CD4-positive, CD25-positive, alpha-beta regulatory T cell (primary cell): ENCODE measurements at places on chromosomes 13 and 19. TPM values are rescaled to one million over a fixed set of nuclear protein-coding genes. Genes with fewer than 3 reads are reported as not detected.

DNA sequence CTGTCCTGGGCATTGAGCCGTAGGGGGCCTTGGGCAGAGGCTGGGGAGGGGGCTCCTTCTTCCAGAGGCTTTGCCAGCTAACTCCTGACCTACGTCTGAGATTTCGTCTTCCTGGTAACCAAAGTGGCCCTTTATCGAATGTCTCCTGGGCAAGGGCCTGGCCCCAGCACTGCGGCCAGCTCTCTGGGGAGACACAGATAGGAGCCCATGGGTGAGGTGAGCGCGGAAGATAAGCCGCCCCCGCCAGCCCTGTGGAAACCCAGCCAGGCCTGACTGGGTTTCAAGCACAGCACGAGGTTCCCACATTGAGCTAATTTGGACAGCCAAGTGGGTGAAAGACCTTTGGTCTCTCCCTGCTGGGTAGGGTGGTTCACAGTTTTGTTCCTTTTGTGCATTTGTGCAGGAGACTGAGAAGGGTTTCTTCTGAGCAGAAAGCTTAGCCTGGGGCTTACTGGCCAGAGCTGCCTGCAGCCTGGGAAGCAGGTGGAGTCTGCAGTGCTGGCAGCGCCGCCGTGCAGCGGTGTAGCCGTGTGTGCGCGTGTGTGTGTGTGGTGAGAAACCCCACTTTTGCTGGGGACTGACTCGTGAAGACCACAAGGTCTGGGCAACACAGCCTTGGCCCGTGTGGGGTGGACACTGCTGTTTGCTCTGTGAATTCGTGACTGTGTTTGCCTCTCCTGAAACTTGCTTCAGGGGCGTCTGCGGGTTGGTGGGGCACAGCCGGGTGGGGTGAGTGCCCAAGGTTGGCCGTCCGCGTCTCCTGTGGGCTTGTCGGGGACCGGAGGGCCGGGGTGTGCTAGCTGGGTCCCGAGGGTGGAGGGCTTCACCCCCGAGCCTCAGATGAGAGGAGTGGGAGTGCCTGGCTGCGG is 2.5 kb downstream of the BSG start:
- no peaks in the 10 kb centered on the region for H3K27me3 ChIP-seq
- no peak for DNase-seq
- peak overlapping the region; percentile 7 for H3K4me3 ChIP-seq
- H3K27ac ChIP-seq = no peak overlapping the region
- H3K4me1 ChIP-seq = peaks cover 40% of the 10 kb centered on the region
- no peaks in the 10 kb centered on the region for H3K36me3 ChIP-seq

DNA sequence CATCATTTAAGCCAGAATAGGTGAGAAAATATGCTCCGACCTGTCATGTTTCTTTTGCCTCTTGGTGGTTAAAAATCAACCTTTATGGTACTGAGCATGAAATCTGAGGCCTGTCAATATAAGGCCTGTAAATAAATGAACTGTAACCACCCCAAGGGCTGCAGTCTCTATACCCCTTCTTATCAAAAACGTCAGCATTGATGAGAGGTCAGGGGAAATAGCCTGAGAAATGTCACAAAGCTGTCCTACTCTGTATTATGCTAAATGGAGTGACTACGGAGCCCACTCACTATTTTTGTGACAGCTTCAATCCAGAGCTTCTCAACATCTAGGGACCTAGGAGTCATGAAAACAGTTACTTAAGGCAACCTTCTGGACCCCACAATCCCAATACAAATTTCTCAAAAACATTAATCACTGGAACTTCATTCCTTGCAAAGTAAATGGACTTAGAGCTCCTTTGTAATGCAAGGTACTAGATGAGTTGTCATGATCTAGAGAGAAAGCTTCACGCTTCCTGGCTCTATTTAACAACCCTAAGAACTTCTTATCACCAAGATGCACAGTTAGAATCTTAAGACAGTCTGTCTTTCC is 2.7 kb upstream of the RAP2A start:
- no peaks in the 10 kb centered on the region for H3K36me3 ChIP-seq
- peaks cover 26% of the 10 kb centered on the region for H3K4me1 ChIP-seq
- no peak overlapping the region for H3K4me3 ChIP-seq
- H3K27me3 ChIP-seq = peaks cover 2% of the 10 kb centered on the region
- no peak for DNase-seq

- H3K36me3 ChIP-seq = no peaks in the 10 kb centered on the region
- DNase-seq = no peak
- no peak overlapping the region for H3K27ac ChIP-seq
- peaks cover 15% of the 10 kb centered on the region for H3K4me1 ChIP-seq
Observed at GRCh38 chr19:50835103-50835784, 1.9 kb upstream of the KLK15 start.

- no peaks in the 10 kb centered on the region for H3K27me3 ChIP-seq
- no peak overlapping the region for H3K4me3 ChIP-seq
- no peaks in the 10 kb centered on the region for H3K36me3 ChIP-seq
- peaks cover 26% of the 10 kb centered on the region for H3K4me1 ChIP-seq
Observed at GRCh38 chr19:2424686-2425621, 2.4 kb downstream of the TIMM13 start.

- H3K4me1 ChIP-seq = peaks cover 15% of the 10 kb centered on the region
- no peaks in the 10 kb centered on the region for H3K36me3 ChIP-seq
- peak; percentile 23 for DNase-seq
- H3K4me3 ChIP-seq = no peak overlapping the region
Observed at GRCh38 chr13:111388851-111389500, 68.5 kb downstream of the TEX29 start.

DNA sequence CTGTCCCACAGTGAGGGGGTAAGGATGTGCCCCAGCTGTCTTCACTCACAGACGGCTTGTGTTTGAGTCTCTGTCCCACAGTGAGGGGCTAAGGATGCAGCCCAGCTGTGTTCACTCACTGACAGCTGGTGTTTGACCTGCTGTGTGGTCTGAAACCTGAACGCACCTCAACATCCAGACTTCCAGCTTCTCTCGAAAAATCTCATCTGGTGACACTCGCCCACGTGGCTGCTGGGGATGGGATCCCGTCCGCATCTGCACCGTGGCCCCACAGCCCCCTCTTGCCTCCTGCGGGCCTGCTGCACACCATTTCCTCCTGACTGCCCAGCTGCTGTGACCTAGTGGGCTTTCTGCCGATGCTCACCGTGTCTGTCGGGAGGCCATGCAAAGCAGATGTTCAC is 27.3 kb downstream of the CHAF1A start:
- peaks cover 22% of the 10 kb centered on the region for H3K36me3 ChIP-seq
- H3K4me3 ChIP-seq = no peak overlapping the region
- H3K4me1 ChIP-seq = no peaks in the 10 kb centered on the region
- H3K27ac ChIP-seq = no peak overlapping the region

DNA sequence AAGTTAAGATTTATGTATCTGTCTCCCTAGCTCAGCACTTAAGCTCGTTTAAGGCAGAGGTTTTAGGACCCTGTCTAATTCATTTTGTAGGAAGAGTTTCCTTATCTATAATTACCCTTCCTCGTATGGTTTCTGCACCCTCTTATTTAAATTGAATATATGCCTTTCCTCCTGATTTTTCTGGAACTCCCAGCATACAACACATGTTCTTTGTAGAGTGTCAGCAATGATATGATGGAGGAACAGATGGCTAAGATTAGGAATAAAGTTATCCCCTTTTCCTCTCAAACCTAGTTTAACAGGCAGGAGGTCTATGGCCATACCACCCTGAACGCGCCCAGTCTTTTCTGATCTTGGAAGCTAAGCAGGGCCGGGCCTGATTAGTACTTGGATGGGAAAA is 359.5 kb downstream of the PCDH17 start:
- H3K4me3 ChIP-seq = no peak overlapping the region
- no peak overlapping the region for H3K27ac ChIP-seq
- H3K4me1 ChIP-seq = no peaks in the 10 kb centered on the region
- no peaks in the 10 kb centered on the region for H3K36me3 ChIP-seq

GRCh38 chr13:28299916-28300315 is 161.6 kb downstream of the PAN3 start:
- H3K36me3 ChIP-seq = peaks cover 5% of the 10 kb centered on the region
- H3K4me1 ChIP-seq = no peaks in the 10 kb centered on the region
- H3K27me3 ChIP-seq = no peaks in the 10 kb centered on the region
- no peak overlapping the region for H3K4me3 ChIP-seq
- H3K27ac ChIP-seq = no peak overlapping the region

DNA sequence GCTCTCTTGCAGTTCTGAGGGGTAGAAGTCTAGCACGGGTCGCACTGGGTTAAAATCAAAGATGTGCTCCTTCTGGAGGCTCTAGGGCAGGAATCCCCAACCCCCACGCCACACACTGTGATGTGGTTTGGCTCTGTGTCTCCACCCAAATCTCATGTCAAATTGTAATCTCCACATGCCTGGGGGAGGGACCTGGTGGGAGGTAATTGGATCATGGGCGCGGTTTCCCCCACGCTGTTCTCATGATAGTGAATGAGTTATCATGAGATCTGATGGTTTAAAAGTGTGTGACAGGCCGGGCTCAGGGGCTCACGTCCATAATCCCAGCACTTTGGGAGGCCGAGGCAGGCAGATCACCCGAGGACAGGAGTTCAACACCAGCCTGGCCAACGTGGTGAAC is 26.6 kb upstream of the CALM3 start:
- H3K27ac ChIP-seq = no peak overlapping the region
- no peak for DNase-seq
- no peaks in the 10 kb centered on the region for H3K27me3 ChIP-seq
- peaks cover 10% of the 10 kb centered on the region for H3K4me1 ChIP-seq

DNA sequence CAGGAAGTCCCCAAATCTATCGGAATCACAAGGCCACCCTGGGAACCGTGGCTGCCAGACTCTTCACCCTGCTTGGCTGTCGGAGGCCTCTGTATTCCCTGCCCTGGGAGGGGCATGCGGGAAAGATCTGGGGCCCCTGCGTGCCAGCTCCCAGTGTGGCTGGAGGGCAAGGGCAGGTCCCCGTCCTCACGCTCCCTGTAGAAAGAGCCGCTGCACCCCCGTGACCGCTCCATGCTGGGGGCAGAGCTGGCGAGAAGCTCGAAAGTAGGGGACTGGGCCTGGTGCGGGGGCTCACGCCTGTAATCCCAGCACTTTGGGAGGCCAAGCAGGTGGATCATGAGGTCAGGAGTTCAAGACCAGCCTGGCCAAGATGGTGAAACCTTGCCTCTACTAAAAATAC is 208.4 kb upstream of the SOX1 start:
- H3K4me3 ChIP-seq = no peak overlapping the region
- H3K27me3 ChIP-seq = no peaks in the 10 kb centered on the region
- H3K27ac ChIP-seq = no peak overlapping the region
- H3K4me1 ChIP-seq = no peaks in the 10 kb centered on the region

DNA sequence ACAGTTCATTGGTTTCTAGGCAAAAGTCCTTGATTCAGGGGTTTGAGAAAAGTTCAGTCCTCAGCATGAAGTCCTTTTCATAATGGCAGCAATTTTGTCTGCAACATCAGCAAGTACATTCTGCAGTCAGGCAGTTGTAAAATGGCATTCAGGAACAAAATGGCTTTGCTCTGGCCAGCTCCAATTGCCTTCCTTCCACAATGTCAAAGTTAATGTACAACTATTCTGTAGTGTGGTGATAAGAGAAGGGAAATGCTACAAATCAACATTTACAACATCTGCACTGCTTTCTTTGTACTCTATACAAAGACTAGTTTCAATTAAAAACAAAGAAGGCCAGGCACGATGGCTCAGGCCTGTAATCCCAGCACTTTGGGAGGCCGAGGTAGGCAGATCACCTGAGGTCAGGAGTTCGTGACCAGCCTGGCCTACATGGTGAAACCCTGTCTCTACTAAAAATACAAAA is 1.8 kb upstream of the NEK3 start:
- peaks cover 17% of the 10 kb centered on the region for H3K4me1 ChIP-seq
- no peaks in the 10 kb centered on the region for H3K27me3 ChIP-seq
- DNase-seq = no peak
- H3K4me3 ChIP-seq = no peak overlapping the region

DNA sequence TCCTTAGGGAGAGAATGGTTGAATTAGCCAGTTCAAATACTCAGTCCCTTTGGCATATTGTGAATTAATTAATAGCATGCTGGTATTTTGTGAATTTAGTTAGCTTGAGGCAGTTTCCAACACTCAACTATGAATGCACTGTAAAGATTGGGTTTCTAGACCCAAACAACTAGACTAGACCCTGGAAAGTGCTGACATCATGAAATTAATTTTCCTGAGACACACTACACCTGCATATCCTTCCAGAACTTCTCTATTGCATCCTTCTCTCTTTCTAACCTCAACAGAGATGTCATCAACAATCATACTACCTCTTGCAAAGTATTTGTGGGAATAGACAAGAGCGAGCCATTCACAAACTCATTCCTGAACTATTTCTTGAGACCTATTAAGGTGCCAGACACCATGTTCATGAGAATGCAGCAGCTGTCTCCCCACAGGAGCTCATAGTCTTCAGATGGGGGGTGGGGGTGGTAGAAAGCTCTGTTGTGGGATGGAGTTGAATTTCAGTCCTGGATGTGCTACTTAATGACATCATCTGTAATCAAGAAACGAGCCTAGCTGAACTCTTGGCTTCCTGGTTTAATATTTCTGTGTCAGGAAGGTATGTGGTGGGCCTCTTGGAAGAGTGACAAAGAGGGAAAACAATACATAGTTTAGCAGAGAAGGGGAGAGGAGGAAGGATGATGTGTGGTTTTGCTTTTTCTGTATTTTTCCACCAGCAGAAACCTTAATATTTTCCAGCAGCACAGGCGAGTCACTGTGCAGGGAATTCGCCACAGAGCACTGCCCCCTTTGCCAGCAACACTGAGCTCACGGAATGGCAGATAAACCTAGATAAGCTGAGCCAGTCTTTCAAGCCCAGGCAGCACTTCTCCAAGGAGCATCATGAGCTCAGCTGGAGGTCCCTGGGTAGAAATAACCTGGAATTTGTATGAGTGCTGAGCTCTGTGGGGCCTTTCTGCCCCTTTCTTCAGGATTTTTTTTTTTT is 53.1 kb upstream of the CYSLTR2 start:
- no peak overlapping the region for H3K27ac ChIP-seq
- H3K4me3 ChIP-seq = no peak overlapping the region
- peaks cover 1% of the 10 kb centered on the region for H3K4me1 ChIP-seq
- H3K36me3 ChIP-seq = no peaks in the 10 kb centered on the region
- H3K27me3 ChIP-seq = no peaks in the 10 kb centered on the region

DNA sequence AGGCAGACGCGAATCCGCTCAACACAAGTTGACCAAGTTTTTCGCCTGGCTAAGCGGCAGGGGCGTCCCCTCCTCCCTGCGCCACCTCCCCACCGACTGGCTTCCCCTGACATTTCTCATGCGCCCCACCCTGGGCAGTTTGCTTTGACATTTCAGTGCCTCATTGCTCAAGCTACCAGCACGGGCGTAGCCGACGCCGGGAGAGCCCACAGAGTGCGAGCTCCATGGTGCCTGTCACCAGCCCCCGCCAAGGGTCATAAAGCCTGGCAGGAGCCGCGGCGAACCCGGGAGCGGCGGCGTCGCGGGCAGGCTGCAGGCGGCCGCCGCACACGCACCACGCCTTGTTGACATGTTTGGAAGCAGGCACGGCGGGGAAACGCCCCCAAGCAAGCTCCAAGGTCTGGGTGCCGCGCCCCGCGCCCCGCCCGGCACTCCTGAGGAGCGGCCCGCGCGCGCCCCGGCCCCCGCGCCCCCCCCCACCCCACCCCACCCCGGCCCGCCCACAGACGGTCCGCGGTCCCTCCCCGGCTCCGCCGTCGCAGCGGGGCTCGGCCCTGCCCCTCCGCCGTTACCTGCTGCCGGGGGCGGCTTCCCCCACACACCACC is 601 bp downstream of the FBXL3 start:
- H3K36me3 ChIP-seq = peaks cover 7% of the 10 kb centered on the region
- no peaks in the 10 kb centered on the region for H3K27me3 ChIP-seq
- peak overlapping the region; percentile 95 for H3K4me3 ChIP-seq

- H3K27me3 ChIP-seq = no peaks in the 10 kb centered on the region
- H3K4me1 ChIP-seq = no peaks in the 10 kb centered on the region
- no peaks in the 10 kb centered on the region for H3K36me3 ChIP-seq
- DNase-seq = no peak
Observed at GRCh38 chr19:10887616-10888367, 16.4 kb downstream of the CARM1 start.

The SHISA2 gene
- polyA plus RNA-seq = 0.09 TPM

The OR4F17 gene
- polyA plus RNA-seq = not detected

The SLC25A15 gene
- 13.3 TPM for polyA plus RNA-seq

The CEACAM1 gene
- polyA plus RNA-seq = 6.9 TPM
